ENCODE measurements at places on chromosomes 7 and 10.

DNA sequence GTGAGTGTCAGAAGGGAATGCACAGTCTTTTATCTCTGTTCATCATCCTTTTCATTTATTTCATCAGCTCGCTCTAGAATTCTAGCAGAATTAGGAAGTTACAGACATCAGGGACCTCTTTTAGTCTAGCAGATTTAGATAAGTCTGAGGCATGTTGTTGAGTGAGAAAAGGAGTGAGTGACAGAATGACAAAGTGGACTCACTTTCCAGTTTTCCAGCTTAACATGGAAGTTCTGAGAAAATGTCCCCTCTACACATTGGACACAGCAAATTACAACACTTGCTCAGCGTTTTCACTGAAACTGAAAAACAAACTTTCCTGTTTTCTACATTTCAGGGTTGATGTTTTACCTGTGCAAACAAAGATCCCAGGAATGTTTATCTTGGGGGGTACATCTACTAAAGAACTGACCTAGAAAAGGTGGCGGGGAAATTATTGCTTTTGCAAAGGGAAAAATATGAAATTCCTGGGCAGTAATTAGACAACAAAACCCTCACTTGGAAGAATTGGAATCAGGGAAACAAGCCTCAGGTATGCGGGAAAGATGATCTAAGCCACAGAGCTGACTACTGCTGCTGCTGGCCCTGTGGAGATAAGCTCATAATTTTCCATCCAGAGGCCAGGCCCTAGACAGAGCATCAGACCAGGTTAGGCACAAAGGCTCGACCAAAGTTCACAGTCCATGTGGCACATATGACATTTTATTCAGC, 14.6 kb upstream of the CYP3A5 start:
- peaks cover 6% of the 10 kb centered on the region for H3K36me3 ChIP-seq
- no peak for DNase-seq
- no peak overlapping the region for H3K27ac ChIP-seq
- H3K4me1 ChIP-seq, result peaks cover 17% of the 10 kb centered on the region
- no peak overlapping the region for H3K4me3 ChIP-seq

DNA sequence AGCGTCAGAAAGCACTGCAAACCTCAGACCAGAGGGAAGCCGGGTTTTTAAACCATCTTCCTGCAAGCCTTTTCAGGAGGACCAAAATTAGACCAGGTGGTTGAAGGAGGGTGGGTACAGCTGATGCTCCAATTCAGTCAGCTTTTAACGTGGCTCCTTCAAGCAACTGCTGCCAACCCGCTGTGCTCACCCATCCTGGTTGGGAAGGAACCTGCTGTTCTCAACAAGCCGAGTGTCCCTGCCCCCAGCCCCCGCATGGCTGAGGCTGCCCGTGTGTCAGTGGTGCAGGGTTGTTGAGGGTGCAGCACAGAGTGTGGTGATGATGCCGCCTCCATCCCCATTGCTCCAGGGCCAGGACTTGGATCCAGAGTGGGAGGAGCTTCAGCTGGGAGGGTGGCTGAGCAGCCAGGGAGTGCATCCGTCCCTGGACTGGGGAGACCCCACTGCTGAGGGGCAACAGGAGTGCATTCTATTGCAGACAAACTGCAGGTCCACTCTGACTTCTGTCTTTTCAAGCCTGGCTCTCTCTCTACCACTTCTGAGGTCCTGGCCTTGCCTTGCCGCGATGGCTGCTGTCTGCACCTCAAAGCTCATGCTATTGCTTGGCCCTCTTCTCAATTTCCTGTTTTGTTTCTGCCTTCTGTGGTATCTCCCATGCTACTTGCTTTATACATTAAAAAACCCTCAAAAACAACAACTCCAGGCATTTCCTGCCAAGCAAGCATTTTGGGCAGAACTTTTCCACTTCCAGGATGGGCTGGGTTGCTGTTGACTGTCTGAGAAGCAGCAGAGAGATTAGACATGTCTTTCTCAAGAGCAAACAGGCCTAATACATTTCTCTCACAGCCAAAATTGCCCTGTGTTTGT, 134.7 kb downstream of the DNAJB6 start:
- no peaks in the 10 kb centered on the region for H3K27me3 ChIP-seq
- no peak for DNase-seq
- no peak overlapping the region for H3K27ac ChIP-seq
- peaks cover 25% of the 10 kb centered on the region for H3K36me3 ChIP-seq

- no peak overlapping the region for H3K4me3 ChIP-seq
- H3K36me3 ChIP-seq, result no peaks in the 10 kb centered on the region
- no peak for DNase-seq
- H3K4me1 ChIP-seq, result no peaks in the 10 kb centered on the region
- H3K27ac ChIP-seq, result no peak overlapping the region
- H3K27me3 ChIP-seq, result no peaks in the 10 kb centered on the region
Measured at GRCh38 chr7:91407942-91408341, 143.7 kb downstream of the FZD1 start.

DNA sequence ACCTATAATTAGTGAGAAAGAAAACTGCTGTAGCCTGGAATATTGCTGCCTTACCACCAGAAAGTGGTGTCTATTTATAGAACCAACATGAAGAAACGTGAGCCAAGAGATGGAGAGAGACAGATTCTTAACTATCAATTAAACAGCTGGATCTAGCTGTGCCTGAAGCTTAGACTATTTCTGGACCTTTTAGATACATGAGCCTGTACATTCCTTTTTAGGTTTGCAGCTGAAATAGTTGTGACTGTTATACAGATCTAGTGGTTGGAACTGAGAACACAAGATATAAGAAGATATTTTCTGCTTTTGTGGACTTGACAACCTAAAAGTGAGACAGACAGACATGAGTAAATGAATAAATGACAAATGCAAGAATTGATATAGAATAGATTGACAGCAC, 73.4 kb downstream of the CDK14 start:
- H3K4me3 ChIP-seq, result no peak overlapping the region
- no peak for DNase-seq
- H3K36me3 ChIP-seq, result no peaks in the 10 kb centered on the region
- H3K27ac ChIP-seq, result no peak overlapping the region

- no peak for DNase-seq
- no peak overlapping the region for H3K4me3 ChIP-seq
- H3K27ac ChIP-seq, result no peak overlapping the region
- H3K27me3 ChIP-seq, result peaks cover 5% of the 10 kb centered on the region
- H3K36me3 ChIP-seq, result no peaks in the 10 kb centered on the region
- H3K4me1 ChIP-seq, result no peaks in the 10 kb centered on the region
Measured at GRCh38 chr10:71202314-71202713, 10.1 kb upstream of the UNC5B start.
